ENCODE measurements at places on chromosomes 6 and 20. TPM values are rescaled to one million over a fixed set of nuclear protein-coding genes. Genes with fewer than 3 reads are reported as not detected.

DNA sequence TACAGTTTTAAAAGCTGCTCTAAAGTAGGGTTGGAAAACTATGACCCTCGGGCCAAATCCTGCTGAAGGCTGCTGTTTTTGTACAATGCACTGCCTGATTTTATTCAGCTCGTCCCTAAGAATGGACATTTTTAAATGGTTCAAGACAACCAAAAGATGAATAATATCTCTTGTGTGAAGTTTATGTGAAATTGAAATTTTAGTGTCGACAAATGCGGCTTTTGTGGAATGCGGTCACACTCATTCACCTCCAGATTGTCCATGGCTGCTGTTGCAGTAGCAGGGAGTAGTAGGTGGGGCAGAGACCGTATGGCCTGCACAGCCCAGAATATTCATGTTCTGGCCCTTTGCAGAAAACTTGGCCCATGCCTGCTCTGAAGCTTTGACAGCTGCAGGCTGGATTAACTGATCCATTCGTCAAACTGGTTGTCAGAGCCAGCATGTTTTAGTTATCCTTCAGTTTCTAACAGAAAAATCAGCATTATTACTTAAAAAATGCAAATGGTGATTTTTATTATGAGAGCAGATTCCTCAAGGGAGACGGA is 91.6 kb downstream of the PSMG4 start:
- H3K4me1 ChIP-seq = peaks cover 35% of the 10 kb centered on the region
- H3K36me3 ChIP-seq = no peaks in the 10 kb centered on the region
- no peak for DNase-seq
- H3K4me3 ChIP-seq = no peak overlapping the region
- H3K27me3 ChIP-seq = no peaks in the 10 kb centered on the region
- no peak overlapping the region for H3K27ac ChIP-seq

- no peaks in the 10 kb centered on the region for H3K27me3 ChIP-seq
- H3K27ac ChIP-seq = no peak overlapping the region
- no peak overlapping the region for H3K4me3 ChIP-seq
- peak; percentile 63 for DNase-seq
- H3K4me1 ChIP-seq = peaks cover 39% of the 10 kb centered on the region
These were observed 20.2 kb downstream of the FBXL4 start for GRCh38 chr6:98927534-98927933.

- no peak overlapping the region for H3K27ac ChIP-seq
- H3K4me1 ChIP-seq = no peaks in the 10 kb centered on the region
- H3K36me3 ChIP-seq = no peaks in the 10 kb centered on the region
- H3K4me3 ChIP-seq = no peak overlapping the region
- no peaks in the 10 kb centered on the region for H3K27me3 ChIP-seq
These were observed 99.6 kb upstream of the QKI start for GRCh38 chr6:163314791-163315470.

DNA sequence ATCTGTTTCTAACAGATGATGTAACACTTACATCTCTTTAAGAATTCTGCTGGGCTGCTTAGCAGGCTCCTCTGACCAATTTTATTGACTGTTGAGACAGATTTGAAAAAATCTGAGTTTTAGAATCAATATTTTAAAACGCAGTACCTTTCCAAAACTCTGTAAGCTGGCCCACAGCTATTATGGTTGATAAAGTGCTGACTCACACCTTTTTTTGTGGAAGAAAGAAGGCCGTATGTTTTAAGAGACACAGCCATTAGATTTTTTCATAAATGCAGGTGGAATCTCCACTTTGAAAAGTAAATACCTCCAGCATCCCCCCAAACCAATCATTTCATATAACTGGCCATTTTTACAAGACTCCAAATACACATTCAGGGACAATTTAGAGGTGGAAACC is 82.2 kb downstream of the TBXT start:
- H3K4me3 ChIP-seq = no peak overlapping the region
- H3K27me3 ChIP-seq = no peaks in the 10 kb centered on the region
- H3K36me3 ChIP-seq = no peaks in the 10 kb centered on the region
- H3K4me1 ChIP-seq = no peaks in the 10 kb centered on the region

The SLC35F1 gene
- total RNA-seq = not detected

The ARFGAP1 gene
- 49.2 TPM for total RNA-seq

Data from Karpas-422 (cell line).